Stimulated activated CD4-positive, alpha-beta T cell treated with anti-CD3 and anti-CD28 coated beads, TNF-alpha, amount 100 ng/mL, for 1 hour (primary cell): ENCODE measurements at places on chromosomes 6 and 20.

DNA sequence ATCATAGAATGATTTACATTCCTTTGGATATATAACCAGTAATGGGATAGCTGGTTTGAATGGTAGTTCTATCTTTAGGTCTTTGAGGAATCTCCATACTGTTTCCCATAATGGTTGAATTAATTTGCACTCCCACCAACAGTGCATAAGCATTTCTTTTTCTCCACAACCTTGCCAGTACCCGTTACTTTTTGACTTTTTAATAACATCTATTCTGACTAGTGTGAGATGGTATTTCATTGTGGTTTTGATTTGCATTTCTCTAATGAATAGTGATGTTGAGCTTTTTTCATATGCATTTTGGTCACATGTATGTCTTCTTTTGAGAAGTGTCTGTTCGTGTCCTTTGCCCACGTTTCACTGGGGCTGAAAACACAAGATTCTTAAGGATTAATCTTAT is 107.3 kb downstream of the TINAG start:
- no peak for DNase-seq

GRCh38 chr6:98579079-98579478 is 255.3 kb upstream of the POU3F2 start:
- DNase-seq: no peak

GRCh38 chr6:33779895-33780294 is 9.0 kb downstream of the LEMD2 start:
- no peak for DNase-seq

GRCh38 chr6:154649721-154650120 is 83.5 kb upstream of the SCAF8 start:
- no peak for DNase-seq

DNA sequence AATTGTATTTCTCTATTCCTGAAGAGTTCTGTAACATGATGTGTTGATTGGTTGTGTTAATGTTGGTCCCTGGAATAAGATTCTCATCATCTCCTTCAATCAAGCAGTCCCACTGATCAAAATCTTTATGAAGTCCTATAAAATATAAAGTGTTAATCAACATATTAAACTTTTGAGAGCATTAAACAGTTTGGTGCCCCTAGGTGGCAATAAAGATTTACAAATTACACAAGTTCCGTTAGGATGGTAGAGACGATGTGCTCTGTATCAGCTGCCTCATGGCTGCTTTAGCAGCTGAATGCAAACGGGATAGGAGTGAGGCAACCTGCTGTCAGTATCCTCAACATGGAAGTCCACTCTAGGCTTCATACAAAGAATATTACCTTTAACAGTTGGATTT is 16.9 kb downstream of the TDRD6 start:
- no peak for DNase-seq

DNA sequence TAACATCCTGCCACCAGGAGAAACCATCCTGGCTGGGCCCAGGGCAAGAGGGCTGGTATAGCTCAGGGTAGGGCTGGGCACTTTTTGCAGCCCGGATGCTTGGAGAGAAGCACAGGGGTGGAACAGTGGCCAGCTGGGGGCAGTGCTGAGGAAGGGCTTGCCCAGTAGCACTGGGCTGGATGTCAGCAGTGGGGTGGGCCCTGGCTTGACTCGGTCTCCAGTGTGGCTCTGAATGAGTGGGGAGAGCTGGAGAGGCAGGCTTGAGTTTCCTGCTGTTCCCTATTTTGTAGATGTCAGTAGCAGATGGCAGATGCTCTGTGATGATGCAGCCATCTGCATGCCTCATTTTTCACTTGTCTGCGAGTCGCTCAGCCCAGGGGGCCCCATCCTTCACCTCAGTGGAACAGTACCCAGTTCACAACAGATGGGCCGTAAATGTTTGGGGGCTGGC is 56.3 kb upstream of the TULP1 start:
- no peak for DNase-seq

GRCh38 chr20:16553684-16554083 is 19.6 kb downstream of the KIF16B start:
- no peak for DNase-seq

DNA sequence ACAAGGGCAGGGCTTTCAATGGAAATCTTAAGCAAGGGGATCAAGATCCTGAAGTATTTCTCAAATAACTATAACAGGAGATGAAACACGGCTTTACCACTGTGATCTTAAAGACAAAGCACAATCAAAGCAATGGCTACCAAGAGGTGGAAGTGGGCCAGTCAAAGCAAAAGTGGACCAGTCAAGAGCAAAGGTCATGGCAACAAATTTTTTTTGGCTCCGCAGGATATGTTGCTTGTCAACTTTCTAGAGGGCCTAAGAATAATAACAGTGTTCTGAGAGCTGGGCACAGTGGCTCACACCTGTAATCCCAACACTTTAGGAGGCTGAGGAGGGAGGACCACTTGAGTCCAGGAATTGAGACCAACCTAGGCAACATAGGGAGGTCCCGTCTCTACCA is 54.1 kb downstream of the ILRUN start:
- no peak for DNase-seq

- no peak for DNase-seq
Measured at GRCh38 chr20:53657732-53658131, 64.1 kb upstream of the ZNF217 start.

GRCh38 chr6:13873288-13874190 is 51.2 kb upstream of the RNF182 start:
- peak; percentile 64 for DNase-seq

GRCh38 chr6:53585208-53585900 is 40.5 kb upstream of the GCLC start:
- no peak for DNase-seq

DNA sequence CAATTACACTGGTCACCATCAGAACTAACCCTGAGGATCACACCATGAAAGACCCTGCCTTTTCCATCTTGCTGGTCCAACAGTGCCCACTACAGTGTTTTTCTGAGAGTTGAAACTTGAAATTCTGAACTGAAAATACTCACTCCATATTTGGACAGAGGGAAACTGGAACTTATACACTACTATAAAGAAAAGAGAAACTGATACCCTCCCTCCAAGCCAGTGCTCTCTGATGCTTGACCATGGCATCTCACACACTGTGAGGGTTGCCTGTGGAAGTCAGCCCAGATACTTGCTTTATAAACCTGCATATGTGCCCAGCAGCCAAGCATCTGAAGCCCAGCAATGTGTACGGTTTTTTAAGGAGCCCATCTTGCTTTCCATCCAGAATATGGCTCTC is 108.7 kb downstream of the FOXA2 start:
- no peak for DNase-seq

DNA sequence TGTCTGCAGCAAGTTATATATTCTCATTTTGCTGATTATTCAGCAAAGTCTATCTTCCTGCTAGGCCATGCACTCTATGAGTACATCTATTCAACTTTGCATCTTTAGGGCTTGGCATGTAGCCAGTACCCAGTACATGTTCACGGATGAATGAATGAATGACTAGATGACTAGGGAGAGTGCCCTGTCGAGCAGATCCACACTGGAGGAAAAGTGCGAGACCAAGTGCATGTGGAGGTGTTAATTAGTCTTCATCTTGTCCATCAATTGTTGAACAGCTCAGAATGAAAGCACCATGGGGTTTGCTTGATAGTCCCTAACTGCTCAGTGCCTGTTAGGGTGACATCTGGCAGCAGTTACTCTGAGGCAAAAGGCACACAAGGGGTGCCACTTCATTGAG is 30.4 kb downstream of the TM9SF4 start:
- DNase-seq: no peak

DNA sequence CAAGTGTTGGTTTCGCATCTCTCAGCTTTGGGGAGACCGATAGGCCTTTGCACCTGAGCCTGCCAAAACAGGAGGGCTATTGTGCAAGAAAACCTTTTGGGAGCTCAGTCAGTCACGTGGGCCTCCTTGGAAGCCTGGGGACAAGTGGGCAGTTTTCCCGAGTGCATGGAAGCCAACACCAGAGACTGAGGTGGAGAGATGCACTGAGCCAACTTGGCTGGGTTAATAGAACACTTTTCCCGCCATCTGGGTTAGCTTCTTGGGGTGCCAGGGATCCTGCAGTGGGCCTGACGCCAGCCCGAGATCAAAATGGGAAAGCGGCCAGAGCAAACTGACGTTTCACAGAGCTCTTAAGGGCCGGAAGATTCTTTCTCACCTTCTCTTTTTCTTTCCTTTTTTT is 2.8 kb upstream of the OOEP start:
- no peak for DNase-seq

DNA sequence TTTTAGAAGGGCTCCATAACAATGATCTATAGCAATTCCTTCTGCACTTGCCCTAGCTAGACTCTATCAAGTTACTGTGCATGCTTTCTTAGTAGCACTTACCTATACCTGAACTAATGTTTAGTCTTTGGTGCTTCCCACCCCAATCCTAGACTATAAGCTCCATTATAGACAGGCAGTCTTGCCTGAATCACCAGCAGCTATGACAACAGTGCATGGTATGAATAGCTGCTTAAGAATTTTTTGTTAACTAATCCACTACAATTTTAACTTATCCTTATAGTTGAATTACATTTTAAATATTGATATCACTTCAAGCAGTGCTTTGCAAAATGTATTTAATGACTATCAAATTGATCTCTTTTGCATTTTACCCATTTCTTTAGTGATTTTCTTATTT is 164.3 kb downstream of the RPS12 start:
- no peak for DNase-seq

GRCh38 chr20:50050660-50051308 is 62.2 kb downstream of the UBE2V1 start:
- DNase-seq: no peak

- no peak for DNase-seq
Measured at GRCh38 chr6:128803911-128804310, 79.0 kb upstream of the LAMA2 start.

DNA sequence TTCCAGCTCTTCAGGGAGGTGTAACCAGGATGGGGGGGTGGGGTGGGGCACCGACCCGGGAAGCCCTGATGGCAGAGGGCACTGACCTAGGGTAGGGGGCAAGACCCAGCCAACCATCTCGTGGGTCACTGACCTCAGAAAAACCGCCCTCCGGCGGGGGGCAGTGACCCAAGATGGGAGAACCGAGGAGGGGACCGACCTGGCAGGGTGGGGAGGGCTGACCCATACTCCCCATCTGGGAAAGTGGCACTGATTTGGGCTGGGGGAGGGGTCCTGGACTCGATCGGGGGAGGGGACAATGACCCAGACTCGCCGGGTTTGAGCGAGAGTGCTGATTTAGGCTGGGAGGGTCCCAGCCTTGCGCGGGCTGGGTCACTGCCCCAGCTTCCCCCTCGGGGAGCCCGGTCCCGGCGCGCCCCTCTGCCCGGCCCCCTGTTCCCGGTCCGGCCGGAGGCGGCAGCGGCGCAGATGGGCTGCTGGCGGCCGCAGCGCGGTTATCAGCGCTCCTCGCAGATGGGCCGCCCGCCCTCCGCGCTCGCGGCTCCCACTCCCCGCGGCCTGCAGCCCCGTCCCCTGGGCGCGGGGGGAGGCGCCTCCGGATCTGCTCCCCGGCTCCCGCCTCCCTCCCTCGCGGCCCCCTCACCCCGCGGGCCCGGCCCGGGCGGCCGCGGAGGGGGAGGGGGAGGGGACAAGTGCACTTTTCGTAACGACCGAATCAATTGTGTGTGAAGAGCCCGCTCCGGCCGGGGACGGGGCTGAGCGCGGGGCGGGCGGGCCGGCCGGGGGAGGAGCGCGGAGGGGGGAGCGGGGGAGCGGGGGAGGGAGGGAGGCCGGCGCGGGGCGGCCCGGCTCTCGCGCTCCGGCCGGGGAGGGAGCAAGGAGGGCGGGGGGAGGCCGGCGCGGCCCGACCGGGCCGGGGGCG is 2.2 kb downstream of the NOL4L start:
- no peak for DNase-seq

DNA sequence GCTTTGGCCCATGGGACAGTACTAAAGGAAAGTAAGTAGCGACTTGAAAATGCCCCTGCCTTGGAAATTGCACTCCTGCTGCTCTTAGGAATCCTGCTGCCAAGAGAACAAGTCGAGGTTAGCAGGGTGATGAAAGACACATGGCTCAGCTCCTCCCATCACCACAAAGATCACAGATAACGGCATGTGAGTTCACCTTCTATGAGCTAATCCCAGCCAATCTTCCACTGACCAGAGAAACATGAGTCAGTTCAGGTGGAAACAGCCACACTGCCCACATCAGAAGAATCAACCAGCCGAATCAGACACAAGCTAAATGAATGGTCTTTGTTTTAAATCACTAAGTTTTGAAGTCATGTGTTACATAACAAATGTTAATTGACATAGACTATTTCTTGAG is 106.3 kb downstream of the PRKN start:
- DNase-seq: no peak

- DNase-seq: peak; percentile 39
Measured at GRCh38 chr6:111087871-111088667, 766 bp downstream of the SLC16A10 start.

GRCh38 chr6:116267836-116268588 is 11.7 kb downstream of the TSPYL1 start:
- DNase-seq: no peak

DNA sequence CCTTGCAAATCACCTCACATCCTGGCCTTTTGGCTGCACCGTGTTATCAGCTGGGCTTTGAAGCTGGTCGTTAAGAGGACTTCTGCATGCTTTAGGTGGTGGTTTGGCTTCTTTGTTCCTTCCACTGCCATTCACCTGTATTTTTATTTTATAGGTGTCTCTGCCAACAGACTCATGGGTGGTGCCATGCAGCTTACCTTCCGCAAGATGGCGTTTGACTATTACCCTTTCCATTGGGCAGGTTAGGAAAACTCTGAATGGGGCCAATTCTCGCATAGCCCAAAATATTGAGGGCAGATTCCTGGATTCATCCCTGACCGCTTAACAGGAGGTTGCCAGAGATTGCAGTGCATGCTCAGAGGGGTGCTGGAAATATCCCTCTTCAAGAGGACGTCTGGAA is 32.4 kb downstream of the TAF11 start:
- DNase-seq: no peak

GRCh38 chr6:49540614-49541013 is 9.9 kb upstream of the C6orf141 start:
- no peak for DNase-seq

DNA sequence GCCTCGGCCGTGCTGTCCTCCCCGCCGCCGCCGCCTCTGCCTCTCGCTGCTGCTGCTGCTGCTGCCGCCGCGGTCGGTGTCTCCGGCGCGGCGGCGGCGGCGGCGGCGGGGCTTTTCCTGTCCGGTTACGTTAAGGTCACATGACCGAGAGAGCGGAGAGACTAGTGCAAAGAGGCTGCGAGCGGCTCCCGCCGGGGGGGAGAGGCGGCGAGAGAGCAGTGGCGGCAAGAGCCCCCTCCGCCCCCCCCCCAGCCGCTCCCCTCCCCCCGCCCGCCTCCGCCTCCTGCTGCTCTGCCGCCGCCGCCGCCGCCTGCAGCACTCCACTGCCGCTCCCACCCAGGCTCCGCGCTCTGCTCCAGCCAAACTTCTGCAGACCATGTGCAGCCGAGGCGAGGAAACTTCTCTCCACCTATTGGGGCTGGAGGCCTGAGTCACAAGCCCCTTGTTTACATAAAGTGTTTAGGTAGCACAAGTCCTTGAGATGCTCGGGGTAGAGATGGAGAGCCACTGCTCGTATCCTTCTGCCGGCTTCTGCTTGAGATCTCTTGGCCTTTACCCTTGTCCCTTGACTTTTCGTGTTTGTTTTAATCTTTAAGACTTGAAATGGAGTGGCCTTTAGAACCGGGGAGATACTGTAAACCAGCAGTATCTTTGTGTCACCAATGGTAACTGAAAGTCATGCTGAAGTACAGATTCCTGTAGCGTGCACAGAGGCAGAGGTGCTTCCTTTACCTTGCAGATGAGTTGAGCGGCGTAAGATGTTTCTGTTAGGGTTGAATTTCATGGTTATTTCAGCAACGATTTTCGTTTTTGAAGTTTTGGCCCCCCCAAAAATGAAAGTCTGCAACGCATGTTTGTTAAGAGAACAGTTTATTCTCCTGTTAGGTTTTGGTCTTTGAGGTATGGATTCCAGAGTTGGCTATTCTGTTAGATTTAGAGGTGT is at the start of gene ZBTB2:
Gene ZBTB2 (minus strand): TSS at position 89 of the 943 bp plus-strand sequence. CDS start 17,922 bp downstream, outside the sequence.
- peak; percentile 46 for DNase-seq

GRCh38 chr20:43554369-43554768 is 4.5 kb upstream of the SGK2 start:
- DNase-seq: no peak
